ENCODE measurements at places on chromosomes 1 and 21.

DNA sequence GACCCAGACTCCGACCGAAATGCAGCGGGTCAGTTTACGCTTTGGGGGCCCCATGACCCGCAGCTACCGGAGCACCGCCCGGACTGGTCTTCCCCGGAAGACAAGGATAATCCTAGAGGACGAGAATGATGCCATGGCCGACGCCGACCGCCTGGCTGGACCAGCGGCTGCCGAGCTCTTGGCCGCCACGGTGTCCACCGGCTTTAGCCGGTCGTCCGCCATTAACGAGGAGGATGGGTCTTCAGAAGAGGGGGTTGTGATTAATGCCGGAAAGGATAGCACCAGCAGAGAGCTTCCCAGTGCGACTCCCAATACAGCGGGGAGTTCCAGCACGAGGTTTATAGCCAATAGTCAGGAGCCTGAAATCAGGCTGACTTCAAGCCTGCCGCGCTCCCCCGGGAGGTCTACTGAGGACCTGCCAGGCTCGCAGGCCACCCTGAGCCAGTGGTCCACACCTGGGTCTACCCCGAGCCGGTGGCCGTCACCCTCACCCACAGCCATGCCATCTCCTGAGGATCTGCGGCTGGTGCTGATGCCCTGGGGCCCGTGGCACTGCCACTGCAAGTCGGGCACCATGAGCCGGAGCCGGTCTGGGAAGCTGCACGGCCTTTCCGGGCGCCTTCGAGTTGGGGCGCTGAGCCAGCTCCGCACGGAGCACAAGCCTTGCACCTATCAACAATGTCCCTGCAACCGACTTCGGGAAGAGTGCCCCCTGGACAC is 534 bp downstream of the C1orf56 start:
- peak; percentile 81 for DNase-seq

DNA sequence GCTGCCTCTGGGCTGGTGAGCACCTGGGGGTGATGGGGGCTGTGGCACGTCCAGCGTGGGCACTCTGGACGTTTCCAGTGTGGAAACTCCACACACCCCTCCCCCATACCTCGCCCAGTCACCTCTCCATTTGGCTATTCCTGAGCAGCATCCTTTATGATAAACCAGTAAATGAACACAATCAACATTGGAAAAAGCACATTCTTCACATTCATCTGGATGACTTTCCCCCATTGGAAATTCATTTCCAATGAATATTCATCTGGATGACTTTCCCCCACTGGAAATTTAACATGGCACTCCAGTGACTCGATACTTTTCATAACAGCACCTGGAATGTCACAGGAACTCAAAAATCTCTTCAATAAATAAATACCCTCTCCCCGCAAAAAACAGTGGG is 104.8 kb upstream of the KRTAP19-8 start:
- DNase-seq, result no peak

GRCh38 chr21:42063571-42064521 is 7.3 kb upstream of the UMODL1 start:
- DNase-seq, result peak; percentile 71

DNA sequence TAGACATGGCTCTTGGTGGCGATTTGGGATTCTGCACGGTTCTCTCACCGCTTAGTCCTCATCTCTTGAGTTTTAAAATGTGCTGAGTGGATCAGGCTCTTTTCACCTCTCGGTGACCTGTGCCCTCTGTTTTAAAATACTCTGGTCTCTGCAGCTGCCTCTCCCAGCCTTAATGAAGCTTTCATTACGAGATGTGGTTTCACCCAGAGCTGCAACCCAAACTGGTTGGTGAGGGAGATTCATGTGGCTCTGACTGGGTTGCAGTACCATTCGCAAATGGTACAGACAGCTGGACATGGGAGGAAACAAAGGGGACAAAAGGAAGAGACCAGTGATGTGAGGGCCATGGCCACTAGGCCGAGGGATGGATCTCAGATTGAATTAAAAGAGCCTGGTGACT is 258.9 kb downstream of the ASTN1 start:
- DNase-seq, result no peak

DNA sequence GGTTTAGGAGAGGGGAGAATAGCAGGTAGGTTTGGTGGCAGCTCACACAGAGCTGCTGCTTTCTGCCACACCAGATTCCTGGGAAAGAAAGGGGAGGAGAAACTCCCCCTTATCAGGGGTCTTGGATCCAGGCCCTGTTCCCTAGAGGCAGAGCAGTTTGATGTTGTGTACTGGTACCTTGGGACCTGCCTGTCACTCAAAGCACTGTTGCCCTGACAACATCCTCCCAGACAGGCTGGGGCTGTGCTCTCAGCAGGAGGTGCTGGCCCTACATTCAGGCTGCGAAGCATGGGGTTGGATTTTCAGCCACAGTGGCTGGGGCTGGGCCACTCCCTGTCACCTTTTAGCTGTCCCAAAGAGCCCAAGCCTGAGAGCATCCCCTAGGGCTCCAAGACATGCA is 188.0 kb downstream of the GRIK3 start:
- no peak for DNase-seq

DNA sequence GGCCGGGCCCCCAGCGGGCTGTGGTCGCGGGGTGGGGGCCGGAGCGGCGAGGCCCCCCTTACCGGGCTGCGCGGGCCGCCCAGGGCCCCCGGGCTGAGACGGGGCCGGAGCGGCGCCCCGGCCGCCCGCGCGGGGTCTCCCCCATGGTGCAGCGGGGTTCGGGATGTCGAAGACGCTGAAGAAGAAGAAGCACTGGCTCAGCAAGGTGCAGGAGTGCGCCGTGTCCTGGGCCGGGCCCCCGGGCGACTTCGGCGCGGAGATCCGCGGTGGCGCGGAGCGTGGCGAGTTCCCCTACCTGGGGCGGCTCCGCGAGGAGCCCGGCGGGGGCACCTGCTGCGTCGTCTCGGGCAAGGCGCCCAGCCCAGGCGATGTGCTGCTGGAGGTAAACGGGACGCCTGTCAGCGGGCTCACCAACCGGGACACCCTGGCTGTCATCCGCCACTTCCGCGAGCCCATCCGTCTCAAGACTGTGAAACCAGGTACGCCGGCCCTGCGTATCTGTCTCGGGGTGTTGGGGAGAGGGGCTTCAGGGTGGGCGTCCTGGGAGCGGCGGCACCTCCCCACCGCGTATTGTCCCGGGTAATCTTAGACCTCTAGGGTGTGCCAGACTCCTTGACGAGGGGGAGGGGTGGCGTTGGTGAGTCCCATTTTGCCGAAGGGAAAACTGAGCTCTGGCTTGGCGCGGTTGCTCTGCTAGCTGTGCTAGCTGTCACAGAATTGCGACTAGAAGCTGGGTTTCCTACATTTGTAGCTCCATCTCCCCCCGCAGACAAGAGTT is 745 bp downstream of the MAGI3 start:
- DNase-seq, result peak; percentile 73

- no peak for DNase-seq
These were observed 110.5 kb downstream of the ZNF644 start for GRCh38 chr1:90911353-90911752.

DNA sequence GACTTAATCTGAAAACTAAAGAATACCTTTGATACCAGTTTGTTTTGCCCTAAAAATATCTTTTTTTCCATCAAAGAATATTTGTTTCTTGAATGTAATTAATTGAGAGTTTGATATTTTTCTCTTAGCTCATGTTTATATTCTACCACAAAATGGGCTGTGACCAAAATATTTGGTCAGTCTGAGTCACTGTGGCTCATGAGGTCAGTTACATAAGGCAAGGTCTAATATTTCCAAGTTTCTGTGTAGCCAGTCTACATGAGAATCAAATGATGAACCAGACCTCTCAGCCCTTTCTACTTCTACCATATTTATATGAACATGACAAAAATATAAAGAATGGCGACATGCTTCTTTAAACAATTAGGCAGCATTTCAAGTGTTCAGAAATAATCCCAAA is 83.0 kb upstream of the IVNS1ABP start:
- DNase-seq, result no peak

GRCh38 chr1:32716312-32717148 is 14.0 kb upstream of the SYNC start:
- peak; percentile 99 for DNase-seq

- no peak for DNase-seq
These were observed 69.3 kb upstream of the BCAR3 start for GRCh38 chr1:93750955-93751354.

- no peak for DNase-seq
These were observed 8.7 kb upstream of the TNFRSF14 start for GRCh38 chr1:2547210-2548067.

GRCh38 chr1:165235155-165235776 is 121.2 kb downstream of the LMX1A start:
- peak; percentile 26 for DNase-seq

GRCh38 chr1:111481387-111482221 is 7.8 kb downstream of the C1orf162 start:
- peak; percentile 78 for DNase-seq

DNA sequence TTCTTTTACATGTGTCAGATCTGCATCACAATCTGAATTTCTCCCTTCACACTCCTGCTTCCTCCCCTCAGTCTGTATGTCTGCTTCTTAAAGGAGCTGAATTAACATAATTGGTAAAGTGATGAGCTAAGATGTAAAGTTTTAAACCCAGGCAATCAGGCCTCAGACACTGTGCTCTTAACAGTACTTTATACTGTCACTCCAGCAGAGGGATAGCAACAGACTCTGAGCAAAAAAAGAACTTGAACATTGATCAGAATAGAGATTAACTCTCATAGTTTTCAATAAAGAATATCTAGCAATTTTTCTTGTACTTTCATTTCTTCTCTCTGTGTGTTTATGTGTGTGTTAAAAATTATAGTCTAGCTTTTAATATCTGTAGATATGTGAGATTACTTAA is 110.3 kb downstream of the DUSP10 start:
- DNase-seq, result no peak

DNA sequence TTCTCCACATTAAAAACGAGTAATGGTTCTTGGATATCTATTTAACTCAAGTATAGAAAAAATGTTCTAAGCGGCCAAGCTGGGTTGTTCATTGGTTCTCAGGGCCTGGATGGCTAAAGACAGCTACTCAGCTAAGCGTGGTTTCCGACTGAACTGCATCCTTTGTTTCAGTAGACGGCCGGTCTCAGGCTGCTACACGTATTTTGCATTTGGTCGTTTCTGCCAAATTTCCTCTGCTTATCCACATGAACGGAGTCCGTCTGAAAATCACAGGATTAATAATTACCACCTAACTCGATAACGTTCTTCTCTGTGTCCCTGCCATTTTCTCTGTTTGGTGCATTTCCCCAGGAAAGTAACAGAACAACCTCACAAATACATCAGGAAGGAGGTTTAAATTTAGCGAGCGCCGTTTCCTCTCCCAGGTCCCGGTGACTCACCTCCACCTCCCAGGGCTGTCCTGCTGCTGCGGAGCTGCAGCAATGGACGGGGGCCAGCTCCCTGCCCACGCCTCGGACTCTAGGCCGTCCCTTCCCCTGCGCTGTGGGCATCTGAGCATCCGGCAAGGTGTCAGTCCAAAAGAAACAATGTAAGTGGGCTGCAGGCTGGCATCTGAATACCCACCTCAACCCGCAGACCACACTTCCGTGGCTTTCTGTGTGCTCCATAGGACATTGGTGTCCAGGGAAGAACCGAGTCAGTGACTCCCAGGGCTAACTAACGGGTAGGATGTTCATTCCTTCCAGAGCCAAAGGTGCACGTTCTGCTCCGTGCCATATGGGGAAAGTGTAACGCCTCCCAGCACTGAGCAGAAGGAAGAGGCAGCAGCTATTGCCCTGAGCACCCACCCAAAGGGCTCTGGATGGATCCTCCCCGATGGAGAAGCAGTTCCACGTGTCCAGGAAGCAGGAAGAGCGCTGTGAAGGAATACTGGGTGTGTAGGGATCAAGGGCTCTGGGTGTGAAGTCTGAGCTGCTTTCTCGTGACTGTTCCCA is 4.1 kb upstream of the GABRD start:
- DNase-seq, result peak; percentile 26

DNA sequence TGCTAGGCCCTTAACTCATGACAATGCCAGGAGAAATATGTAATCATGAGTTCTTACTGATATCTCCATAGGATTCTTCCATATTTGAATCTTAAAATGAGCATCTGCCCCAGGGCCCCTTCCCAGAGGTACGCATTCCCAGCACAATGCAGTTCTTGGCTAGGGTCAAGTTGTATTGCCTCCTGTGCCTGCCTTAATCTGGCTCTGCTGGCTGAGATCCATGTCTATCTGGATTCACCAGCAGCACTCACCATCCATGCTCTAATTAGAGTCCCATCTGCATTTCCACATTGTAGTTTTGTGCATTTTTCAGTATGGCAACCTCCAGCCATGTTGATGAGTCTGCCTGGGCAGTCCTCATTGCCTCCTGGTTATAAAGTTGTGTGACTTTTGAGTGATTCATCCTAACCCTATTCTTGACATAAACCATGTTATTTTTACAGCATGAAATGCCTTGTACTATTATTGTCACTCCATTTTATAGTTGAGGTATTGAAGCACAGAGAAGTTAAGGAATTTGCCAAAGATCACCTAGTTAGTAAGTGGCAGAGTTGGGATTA is 55.9 kb downstream of the CAMSAP2 start:
- DNase-seq, result no peak

DNA sequence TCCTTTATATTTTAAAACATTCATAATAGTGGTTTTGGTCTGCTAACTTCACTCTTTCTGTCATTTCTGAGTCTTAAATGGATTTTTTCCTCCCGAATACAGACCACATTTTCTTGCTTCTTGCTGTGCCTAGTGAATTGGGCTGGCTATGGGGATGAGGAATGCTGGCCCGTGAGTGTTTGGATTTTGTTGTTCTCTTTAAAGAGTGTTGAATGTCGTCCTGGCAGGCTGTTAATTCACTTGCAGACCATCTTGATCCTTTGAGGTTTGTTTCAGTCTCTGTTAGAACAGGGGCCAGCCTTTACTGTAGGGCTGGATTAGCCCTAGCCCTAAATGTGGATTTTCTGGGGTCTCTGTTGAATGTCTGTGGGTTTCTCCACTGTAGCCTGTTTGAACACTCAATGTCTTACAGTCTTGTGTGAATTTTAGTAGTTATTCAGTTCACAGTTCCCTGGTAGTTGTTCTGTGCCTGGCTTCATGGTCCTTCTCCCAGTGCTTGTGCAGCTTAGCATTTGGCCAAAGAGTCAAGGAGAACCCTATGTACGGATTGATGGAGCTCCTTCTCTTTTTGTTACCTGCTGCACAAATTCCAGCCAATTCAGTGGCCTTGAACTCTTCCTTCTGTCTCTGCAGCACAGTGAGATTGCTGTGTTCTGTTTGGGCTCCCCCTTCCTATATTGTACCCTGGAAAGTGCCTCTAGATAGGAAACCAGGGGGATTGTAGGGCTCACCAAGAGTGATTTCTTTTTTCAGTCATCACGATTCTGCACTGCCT is 95.7 kb downstream of the DYRK1A start:
- DNase-seq, result no peak

GRCh38 chr1:167016100-167016750 is 27.1 kb downstream of the MAEL start:
- DNase-seq, result no peak

GRCh38 chr1:111672331-111672730 is 52.7 kb downstream of the RAP1A start:
- no peak for DNase-seq

GRCh38 chr1:183993132-183993531 is 44.4 kb downstream of the COLGALT2 start:
- DNase-seq, result no peak

- DNase-seq, result no peak
These were observed 45.8 kb downstream of the RNF115 start for GRCh38 chr1:145778146-145778540.

GRCh38 chr1:147171399-147172167 is 687 bp downstream of the PRKAB2 start:
- peak; percentile 16 for DNase-seq
